Suprapubic skin (tissue), 4 donors: ENCODE measurements at places on chromosomes 7 and 10. TPM values are rescaled to one million over a fixed set of nuclear protein-coding genes. Genes with fewer than 3 reads are reported as not detected.
A peak's percentile ranks its signal among the peaks of the same experiment; 100 is the strongest.

DNA sequence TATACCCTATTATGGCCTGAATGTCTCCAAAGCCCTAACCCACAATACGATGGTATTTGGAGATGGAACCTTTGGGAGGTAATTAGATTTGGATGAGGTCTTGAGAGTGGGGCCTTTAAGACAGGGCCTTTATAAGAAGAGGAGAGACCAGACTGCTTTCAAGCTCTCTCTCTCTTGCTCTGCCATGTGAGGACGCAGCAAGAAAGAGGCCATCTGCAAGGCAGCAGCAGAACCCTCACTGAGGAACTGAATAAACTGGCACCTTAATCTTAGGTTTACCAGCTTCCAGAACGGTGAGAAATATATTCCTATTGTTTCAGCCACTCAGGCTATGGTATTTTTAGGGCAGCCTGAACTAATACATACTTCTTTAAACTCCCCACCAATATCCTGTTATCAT lies 2.0 kb upstream of the GNAI1 start:
- no peaks in the 10 kb centered on the region for H3K36me3 ChIP-seq
- no peak for DNase-seq
- H3K4me1 ChIP-seq = peaks cover 29% of the 10 kb centered on the region
- no peaks in the 10 kb centered on the region for H3K27me3 ChIP-seq
- H3K4me3 ChIP-seq = no peak overlapping the region

DNA sequence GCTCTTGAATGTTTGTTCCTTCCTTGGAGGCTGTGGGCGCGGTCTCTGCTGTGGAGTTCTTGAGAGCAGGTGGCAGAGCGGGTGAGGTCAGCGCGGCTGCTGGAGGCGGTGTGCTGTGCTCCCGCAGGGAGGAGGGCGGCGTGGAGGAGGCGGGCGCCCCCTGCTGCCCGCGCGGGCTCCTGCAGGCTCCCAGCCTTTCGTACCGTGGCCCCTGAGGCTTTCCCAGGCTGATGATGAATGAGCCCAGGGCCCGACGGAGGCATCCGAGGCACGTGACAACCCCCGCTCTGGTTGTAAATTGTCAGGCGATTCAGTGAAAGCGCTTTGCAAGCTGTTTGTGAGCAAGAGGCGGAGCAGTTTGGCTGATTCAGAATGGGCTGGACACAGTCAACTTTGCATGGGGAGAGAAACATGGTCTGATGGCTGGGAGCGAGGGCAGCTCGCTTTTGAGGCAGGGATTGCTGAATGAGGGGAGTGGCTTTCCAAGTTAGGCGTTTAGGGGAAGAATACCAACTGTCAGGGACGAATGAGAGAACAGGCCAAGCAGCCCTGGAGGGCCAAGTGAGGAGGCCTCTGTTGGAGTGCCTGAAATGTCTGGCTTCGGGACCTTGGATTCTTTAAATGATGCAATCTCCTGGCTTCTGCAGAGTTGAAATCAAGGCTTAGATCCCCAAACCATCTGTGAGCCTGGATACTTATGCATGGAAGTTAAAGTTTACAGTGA lies 46.6 kb downstream of the CDHR3 start:
- no peaks in the 10 kb centered on the region for H3K27me3 ChIP-seq
- no peak overlapping the region for H3K27ac ChIP-seq
- H3K4me1 ChIP-seq = peaks cover 17% of the 10 kb centered on the region
- DNase-seq = peak; percentile 81
- H3K4me3 ChIP-seq = no peak overlapping the region

The SLC13A4 gene
- total RNA-seq = 0.42 TPM

The FAM237B gene
- total RNA-seq = not detected

GRCh38 chr10:10542477-10542876 lies 475.2 kb upstream of the CELF2 start:
- H3K36me3 ChIP-seq = no peaks in the 10 kb centered on the region
- DNase-seq = no peak
- H3K4me1 ChIP-seq = no peaks in the 10 kb centered on the region
- H3K27me3 ChIP-seq = no peaks in the 10 kb centered on the region
- H3K4me3 ChIP-seq = no peak overlapping the region
- no peak overlapping the region for H3K27ac ChIP-seq

The CYP26C1 gene
- total RNA-seq = not detected
